ENCODE measurements at places on chromosomes 16 and 17.

DNA sequence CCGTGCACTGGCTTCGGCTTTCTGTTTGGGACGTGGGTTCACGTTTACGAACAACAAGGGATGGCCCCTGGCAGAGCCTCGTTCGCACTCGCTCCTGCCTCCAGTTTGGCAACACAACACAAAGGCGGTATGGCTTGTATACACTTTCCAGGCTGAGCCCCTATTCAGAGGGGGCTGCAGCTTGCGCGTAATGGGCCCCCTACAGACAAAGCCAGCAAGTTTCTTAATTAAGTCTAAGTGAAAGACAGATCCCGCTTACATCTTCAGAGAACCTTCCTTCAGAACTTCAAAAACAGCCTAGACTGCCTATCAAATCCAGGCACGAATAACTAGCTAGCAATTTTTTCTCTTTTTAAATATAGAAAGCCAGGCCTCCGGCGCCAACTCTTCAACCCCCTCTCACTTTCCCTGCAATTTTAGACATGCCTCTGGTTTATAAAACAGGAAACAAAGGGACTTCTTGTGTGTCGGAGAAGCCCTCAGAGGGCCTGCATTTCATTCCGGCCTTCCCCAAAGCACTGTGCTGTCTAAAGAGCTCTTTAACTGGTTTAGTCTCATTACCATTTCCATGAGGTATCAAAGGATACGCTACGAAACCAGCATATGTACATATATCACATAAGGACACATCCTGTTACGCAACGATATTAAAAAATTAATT lies 244.9 kb downstream of the STX8 start:
- DNase-seq: no peak

DNA sequence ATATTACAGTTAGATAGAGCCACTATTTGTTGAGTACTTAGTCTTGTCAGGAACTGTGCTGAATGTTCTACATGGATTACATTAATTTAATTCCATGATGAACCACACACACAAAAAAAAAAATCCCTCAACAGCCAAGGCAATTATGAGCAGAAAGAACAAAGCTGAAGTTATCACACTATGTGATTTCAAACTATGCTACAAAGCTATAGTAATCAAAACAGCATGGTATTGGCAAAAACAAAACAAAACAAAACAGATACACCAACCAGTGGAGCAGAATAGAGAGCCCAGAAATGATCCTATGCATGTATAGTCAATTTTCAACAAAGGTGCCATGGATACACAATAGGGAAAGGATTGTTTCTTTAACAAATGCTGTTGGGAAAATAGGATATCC lies 8.1 kb upstream of the ERCC4 start:
- no peak for DNase-seq

DNA sequence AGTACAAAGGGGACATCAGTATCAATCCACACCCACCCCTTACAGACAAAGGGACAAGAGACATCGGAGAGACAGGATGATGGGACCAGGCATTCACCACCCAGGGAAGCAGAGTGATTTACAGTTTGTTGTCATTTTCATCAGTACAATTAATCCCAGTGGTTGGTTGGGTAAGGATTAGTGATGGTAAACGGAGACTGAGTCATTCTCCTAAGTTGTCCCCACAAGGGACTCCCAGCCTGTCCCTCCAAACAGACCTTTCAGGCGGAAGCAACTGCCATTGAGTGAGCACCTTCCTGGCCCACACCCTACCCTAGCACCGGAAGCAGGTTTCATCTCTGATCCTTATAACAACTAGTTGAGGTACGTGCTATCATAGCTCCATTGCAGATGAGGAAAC lies 11.2 kb downstream of the PPL start:
- DNase-seq: no peak

- no peak for DNase-seq
Observed at GRCh38 chr16:69040144-69040909, 65.1 kb upstream of the HAS3 start.

DNA sequence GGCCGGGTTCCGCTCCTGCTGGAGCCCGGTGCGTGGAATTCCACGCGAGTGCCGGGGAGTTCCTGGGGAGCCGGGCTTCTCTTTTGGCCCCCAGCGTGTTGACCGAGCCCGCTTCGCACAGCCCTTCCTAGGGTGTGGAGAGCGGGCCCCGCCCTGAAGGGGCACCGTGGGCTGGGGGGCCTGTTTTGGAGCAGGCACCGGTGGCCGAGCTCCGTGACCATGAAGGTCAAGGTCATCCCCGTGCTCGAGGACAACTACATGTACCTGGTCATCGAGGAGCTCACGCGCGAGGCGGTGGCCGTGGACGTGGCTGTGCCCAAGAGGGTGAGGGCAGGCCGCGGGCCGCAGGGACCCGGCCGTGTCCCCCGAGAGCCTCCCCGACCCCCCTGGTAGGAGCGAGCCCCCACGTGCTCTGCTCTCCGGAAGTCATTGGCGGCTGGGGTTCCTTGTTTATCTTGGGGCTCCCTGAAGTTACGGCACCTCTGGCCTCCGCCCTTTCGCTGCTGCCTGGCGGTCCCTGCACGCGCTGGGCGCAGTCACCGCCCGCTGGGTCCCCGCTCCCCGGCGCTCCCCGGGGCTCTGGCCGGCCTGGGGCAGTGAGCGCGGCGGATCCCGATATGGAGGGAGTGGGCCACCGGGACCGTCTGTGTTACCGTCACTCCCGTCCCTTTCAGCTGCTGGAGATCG lies 528 bp downstream of the HAGHL start:
- peak; percentile 50 for DNase-seq

DNA sequence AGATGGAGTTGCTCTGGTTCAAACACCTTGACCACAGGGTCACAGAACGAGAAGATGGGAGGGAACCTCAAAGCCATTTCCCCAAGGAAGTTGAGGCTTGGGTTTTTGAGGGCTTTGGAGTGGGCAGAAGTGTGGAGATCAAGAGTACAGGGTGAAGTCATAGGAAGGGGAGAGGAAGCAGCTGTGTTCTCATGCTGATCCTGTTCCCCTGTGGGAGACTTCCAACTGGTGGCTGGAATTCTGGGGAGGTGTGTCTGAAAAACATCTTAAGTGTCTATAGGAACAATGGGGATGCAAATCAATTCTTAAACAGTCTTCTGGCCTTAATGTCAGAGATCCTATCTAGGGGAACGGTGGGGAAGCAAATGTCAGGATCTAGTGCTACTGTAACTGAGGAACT lies 38.8 kb upstream of the HSBP1 start:
- no peak for DNase-seq

- no peak for DNase-seq
Observed at GRCh38 chr16:2472488-2472864, 1.4 kb downstream of the NTN3 start.

- no peak for DNase-seq
Observed at GRCh38 chr17:33944412-33944811, 310.7 kb upstream of the CCL2 start.

DNA sequence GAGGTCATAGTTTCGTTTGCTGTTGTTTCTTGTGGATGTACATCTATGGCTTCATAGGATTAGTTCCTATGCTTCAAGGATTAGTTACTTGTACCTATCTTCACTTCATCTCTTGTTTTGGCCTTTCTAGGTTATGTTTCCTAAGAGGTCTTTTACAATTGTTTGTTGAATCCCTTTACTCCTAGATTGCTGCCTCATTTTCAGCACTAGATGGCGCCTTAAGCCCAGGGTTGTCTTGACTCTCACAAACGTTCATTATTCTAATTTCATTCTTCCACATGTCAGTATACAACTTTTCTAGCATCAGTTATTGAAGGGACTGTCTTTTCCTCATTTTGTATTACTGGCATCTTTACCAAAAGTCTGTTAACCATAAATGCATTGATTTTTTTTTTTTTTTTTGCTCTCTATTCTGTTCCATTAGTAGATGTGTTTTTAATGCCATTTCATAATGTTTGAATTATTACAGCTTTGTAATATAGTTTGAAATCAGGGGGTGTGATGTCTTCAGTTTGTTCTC lies 45.0 kb upstream of the NACA2 start:
- DNase-seq: peak; percentile 75

GRCh38 chr17:56592487-56593085 lies 913 bp upstream of the NOG start:
- DNase-seq: peak; percentile 66

- no peak for DNase-seq
Observed at GRCh38 chr17:57570724-57571344, 174.3 kb downstream of the CCDC182 start.

DNA sequence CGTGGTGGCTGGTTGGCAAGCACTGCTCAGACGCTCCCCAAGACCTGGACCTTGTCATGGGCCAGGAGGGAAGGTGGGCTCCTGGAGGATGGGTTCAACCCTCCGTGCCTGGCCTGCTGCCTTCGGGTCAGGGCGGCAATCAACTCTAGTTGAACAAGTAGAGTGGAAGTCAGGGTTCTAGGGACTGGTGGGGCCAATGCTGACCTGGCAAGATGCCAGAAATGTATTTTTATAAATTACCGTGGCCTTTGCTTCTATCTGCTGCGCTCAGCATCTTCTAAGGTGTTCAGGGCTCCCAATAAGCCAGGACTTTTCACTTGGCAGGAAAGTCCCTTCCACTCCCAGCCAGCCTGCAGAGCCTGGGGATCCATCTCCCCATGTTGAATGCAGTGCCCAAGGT lies 207.1 kb upstream of the N4BP1 start:
- DNase-seq: no peak

- DNase-seq: no peak
Observed at GRCh38 chr17:12584727-12585126, 81.0 kb upstream of the MYOCD start.

DNA sequence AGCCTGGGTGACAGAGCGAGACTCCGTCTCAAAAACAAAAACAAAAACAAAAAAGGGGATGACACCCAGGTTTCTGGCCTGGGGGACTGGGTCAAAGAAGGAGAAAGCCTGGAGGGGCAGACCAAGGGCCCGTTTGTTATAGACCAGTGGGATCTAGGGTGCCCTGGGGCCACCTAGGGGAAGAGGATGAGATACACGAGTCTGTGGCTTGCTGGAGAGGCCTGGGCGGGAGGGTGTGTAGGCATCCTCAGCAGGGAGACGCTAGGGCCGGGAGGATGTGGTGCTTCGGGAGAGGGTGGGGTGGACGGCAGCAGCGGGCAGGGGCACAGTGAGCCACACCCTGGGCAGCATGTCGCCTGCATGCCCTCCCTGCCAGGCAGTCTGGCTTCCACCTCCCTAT lies 17.1 kb upstream of the CRK start:
- peak; percentile 59 for DNase-seq

DNA sequence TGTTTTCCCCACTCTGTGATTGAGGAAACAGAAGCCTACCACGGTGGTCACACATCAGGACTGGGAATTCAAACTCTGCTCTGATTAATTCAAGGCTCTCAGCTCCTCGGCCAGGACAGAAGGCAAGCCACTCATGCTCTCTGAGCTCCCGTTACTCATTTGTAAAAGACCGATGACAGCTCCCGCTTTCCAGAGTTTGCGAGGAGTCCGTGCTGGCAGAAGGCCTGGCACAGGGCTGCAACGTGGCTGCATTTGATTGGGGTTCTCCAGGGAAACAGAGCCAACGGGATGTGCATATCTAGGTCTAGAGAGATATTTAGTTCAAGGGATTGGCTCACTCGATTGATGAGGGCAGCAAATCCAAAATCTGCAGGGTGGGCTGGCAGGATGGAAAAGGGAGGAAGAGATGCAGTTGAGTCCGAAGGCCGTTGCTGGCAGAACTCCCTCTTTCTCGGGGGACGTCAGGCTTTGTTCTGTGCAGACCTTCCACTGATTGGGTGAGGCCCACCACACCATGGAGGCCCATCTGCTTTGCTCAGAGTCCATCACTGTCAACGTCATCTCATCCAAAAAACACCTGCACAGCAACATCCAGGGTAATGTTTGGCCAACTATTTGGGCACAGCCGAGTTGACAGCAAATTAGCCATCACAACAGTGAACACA lies 215.5 kb upstream of the RPL38 start:
- DNase-seq: no peak

GRCh38 chr17:61410141-61411010 lies 10.7 kb downstream of the TBX2 start:
- peak; percentile 77 for DNase-seq

Data from activated CD8-positive, alpha-beta T cell treated with anti-CD3 and anti-CD28 coated beads, Interleukin-2, amount 10 ng/mL, durations not matched to agents 7 days and 5 days (primary cell).